ENCODE measurements at places on chromosomes 12 and 14.

GRCh38 chr14:92037989-92038388 lies 1.9 kb downstream of the TRIP11 start:
- DNase-seq, result no peak

DNA sequence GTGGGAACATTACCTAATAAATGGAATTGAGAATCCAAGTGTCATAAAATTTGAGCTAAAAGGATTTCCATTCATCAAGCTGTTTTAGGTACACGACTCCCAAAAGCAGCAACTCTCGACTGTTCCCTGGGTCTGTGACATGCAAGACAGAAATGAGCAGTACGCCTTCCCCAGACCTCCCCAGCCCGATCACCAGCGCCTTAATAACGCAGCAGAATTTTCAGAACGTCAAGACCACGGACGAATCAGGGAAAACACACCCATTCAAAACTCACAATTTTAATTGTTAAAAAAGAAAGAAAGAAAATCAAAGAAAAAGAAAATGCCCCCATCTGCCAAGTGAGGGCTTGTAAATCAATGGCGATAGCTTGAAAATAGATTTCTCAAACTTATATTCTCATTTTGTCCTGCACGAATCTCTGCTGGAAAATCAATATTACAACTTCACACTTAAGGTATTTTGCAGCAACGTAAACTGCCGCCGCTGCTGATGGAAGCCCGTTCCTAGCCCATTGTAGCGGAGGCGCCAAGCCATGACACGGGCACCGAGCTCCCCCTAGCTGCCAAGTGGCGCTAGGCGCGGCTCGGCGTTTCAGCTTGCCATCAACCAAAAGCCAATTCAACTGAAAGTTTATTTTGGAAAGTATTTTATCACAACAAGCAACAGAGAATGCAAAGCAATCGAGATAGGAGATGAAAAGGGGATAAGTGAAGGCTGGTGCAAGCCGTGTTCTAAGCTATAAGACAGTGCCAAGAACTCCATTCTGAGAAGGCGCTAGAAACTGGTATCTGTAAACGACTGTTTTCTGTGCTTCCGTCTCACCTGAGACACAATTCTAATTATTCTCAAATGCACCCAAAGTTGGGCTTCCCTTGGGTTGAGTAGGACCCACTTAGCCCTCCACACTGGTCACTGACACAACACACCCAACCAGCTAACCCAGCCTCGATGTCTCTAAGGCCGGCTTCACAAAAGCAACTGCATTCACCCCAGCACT lies 5.5 kb downstream of the BCL11B start:
- DNase-seq, result peak; percentile 79

DNA sequence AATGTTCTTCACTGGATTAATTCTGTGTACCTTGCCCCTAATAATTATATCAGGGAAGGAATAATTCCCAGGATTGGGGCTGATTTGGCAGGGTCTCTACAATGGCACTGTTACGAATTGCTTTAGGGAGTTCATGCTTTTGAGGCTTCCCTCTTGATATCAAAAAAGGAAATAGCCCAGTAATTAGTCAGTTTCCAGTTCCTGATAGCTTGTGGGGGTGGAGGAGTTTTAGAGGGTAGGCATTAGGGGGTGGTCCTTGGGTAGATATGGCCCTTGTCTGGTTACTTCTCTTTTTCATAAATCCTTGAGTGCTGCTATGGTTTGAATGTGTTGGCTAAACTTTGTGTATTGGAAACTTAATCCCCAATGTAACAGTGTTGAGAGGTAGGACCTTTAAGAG lies 6.1 kb upstream of the SRSF5 start:
- DNase-seq, result peak; percentile 73

DNA sequence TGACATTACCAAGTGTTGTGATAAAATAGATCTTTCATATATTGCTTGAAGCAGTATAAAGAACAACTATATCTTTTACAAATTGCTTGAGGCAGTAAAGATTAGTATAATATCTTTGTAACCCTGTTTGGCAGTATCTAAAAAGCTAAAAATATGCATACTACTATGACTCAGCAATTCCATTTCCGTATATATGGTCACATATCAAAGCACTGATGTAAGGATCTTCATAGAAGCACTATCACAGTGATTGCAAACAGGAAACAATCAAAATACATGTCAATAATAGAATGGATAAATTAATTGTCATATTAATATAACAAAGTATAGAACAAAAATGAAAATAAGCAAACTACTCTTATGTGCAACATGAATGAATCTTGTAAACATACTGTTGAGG lies 158.4 kb upstream of the IGF1 start:
- DNase-seq, result peak; percentile 13

DNA sequence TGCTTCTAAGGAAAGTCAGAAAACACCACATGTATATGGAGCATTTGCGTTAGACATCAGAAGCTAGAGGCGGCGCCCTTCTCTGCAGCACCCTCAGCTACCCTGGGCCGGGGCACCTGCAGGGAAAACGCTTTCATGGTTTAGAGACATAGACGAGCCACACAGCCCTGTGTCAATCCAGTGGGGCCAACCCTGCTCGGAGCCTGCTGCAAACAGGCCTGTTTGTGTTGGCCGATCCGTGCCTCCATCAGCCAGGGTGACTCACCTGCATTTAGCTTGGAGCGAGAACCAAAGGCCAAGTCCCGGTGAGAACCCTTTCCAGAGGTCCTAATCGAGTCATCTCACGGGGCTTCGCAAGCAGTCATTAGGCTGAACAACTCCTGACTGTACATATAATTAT lies 19.5 kb upstream of the FZD10 start:
- no peak for DNase-seq

DNA sequence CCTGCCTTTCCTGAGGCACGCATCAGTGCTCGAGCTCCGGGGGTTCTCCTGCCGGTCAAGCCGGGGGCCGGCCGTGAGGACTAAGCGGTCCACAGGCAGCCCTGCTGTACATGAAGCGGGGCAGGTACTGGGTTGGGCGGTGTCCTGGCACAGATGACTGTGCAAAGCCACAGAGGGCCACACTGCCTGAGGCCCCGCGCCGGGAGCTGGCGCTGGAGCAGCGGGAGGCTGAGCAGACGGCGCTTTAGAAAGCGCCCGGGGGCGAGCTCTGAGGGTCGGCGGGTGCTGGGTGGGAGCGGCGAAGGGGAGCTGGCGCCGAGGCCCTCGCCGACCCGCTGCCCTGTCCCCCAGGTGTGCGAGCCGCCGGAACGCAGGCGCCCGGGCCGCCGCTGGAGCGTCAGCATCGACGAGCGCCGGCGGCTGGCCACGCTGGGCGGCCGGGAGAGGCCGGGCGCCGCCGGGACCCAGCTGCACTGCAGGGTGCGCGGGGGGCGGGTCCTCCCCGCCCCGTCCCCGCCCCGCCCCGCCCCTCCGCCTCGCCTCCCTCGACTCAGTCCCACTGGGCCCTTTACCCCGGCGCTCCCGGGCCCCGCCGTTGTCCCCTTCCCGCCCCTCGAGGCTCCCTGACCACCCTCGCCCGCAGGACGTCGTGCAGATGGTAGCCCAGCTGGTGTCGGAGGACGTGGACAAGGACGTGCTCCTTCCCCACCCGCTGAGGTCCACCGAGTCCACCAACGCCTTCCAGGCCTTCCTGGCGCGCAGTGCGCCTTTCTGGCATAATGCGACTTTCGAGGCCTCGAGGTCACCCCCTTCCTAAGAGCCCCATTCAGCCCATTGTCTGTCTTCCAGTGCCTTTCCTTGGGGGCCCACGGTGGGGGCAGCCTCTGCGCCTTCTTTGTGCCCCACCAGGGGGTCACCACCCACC lies 8.3 kb upstream of the MTA1 start:
- peak; percentile 71 for DNase-seq

Measured in hematopoietic multipotent progenitor cell treated with erythropoietin and hydrocortisone succinate and interleukin-3 and kit ligand, for 4 days (in vitro differentiated cells).